Caco-2 (cell line): ENCODE measurements at places on chromosomes 1 and 21. TPM values are rescaled to one million over a fixed set of nuclear protein-coding genes. Genes with fewer than 3 reads are reported as not detected.

The HSPA6 gene
- 0.32 and 0.60 TPM in 2 replicates for total RNA-seq

DNA sequence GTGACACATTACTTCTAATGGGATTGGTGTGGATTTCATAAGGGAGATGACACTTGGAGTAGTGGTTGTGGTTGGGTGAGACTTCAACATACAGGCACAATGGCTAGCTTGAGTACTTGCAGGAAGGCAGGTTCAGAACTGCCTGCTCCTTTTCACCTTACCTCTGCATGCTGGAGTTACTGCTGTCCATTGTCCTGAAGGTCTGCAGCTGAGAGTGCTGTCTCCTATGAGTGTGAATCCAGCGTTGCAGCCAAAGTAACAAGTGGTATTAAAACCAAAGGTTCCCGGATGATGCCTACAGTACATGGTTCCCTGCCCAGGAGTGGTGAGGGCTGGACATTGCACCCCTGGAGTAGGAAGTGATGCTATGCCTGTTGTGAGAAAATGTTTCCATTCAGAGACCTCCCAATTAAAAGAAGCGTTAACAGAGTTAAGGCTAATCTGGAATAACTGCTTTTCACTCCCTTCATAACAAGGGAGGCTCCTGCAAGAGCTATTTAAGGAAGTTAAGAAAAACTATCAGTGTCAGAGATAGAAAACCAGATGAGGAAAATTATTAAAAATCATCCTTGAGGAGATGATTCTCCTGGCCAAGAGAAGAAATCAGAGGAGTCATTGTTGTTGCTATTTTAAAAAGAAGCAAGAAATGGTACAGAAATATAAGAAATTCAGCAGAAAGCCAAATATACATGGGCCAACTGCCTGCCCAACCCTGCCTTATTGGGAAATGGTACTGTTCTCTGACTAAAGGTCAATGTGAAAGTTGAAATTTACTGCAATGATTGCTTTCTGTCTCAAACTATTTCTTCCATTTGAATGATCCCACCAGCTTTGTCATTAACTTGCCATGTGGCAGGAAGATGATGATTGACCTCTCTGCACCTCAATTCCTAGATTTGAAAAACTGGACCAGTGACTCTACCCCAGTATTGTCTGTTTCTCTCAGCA lies 9.8 kb upstream of the F5 start:
- no peaks in the 10 kb centered on the region for H3K36me3 ChIP-seq
- H3K27me3 ChIP-seq: no peaks in the 10 kb centered on the region
- no peaks in the 10 kb centered on the region for H3K4me1 ChIP-seq
- H3K4me3 ChIP-seq: no peak overlapping the region
- peak; percentile 53 for DNase-seq

The CNKSR1 gene
- total RNA-seq: 15.6 and 16.1 TPM in 2 replicates

The EPS8L3 gene
- total RNA-seq: 15.3 and 18.5 TPM in 2 replicates

DNA sequence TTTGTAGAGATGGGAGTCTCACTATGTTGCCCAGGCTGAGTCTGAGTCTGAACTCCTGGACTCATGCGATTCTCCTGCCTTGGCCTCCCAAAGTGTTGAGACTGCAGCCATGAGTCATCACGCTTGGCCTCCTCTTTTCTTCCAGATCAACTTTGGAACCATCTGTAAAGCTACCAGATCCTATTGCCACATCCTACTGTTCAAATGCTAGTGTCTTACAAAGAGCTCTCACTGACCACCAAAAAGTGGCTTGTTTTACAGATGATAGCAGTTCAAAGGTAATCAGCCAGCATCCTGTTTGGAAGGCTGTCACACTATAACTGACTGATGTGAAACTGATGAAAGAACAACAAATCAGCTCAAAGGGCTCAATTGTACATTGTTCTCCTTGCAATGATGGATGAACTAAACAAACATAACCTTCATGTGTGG lies 221.6 kb downstream of the AKT3 start:
- no peaks in the 10 kb centered on the region for H3K27me3 ChIP-seq
- no peaks in the 10 kb centered on the region for H3K36me3 ChIP-seq
- H3K27ac ChIP-seq: no peak overlapping the region
- no peaks in the 10 kb centered on the region for H3K4me1 ChIP-seq

DNA sequence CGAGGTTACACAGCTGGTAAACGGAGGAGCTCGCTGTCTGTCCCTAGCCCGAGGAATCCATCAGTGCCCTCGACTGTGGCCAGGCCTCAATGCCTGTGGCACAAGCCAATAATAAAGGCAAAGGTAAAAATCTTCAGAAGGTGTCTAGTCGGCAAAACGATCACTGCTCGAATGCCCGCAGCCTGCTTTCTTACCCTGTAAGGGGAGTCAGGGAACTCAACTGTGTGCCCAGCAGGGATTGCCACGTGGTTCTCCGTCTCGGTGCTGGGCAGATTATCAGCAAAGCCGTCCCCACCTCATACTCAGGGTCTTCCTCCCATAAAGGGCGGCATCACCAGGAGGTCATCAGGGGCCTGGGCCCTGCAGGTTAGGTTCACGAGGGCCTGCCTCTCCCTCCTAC lies 103.4 kb downstream of the PAX7 start:
- no peak overlapping the region for H3K4me3 ChIP-seq
- DNase-seq: no peak
- no peaks in the 10 kb centered on the region for H3K4me1 ChIP-seq
- no peaks in the 10 kb centered on the region for H3K27me3 ChIP-seq
- no peak overlapping the region for H3K27ac ChIP-seq
- no peaks in the 10 kb centered on the region for H3K36me3 ChIP-seq

DNA sequence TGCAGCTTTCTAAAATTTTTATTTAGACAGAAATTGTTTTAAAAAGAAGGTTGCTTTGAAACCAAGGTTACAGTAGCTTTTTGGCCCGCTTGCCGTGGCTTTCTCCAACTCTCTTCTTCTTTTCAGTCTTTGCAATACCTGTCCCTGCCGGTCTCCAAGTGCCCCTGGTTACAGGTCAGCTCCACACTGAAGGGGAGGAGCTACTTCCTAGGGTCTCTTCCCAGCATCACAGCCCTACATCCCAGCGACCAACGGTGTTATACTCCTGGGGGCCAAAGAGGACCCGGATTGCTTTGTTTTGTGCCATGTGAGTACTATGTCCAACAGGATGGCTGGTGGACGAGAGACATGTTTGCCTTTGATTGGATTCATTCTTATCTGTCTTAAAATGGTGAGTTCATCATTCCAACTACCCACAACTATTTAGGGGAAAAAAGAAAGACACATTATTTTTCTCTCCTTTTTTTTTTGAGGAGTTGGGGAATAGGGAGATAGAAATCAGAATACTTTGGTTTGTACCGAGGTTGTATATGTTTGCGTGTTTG lies at the start of gene FNDC7:
TSS of gene FNDC7 (plus strand) at position 303 of the 545 bp plus-strand sequence. CDS start at position 329, 26 bp downstream.
- DNase-seq: no peak
- H3K27ac ChIP-seq: no peak within 1 kb of the TSS
- H3K36me3 ChIP-seq: no peaks in the 10 kb centered on the region
- no peaks in the 10 kb centered on the region for H3K27me3 ChIP-seq
- no peak within 1 kb of the TSS for H3K4me3 ChIP-seq

DNA sequence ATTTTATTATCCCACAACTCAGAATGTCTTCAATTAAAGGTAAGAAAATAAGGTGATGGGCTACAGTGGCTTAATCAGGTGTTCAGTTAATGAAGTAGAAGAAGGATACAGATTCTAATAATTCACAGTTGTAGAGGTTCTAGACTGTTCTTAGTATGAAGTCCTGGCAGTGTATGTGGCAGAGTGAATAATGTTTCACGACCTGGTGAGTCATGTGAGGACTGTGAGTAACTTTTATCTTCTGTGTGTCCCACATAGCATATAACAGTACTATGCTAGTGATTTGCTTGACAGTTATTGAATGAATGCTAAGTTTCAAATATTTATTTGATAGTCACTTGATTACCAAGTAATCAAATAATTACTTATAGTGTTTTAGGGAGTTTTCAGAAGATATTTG lies 20.0 kb downstream of the SLC16A4 start:
- no peak for DNase-seq
- no peaks in the 10 kb centered on the region for H3K36me3 ChIP-seq
- H3K27me3 ChIP-seq: no peaks in the 10 kb centered on the region
- no peak overlapping the region for H3K4me3 ChIP-seq

The LEPR gene
- 1.5 and 1.9 TPM in 2 replicates for total RNA-seq

The TAS1R3 gene
- 0.09 and 0.29 TPM in 2 replicates for total RNA-seq
